ENCODE measurements at places on chromosomes 2 and 18.

DNA sequence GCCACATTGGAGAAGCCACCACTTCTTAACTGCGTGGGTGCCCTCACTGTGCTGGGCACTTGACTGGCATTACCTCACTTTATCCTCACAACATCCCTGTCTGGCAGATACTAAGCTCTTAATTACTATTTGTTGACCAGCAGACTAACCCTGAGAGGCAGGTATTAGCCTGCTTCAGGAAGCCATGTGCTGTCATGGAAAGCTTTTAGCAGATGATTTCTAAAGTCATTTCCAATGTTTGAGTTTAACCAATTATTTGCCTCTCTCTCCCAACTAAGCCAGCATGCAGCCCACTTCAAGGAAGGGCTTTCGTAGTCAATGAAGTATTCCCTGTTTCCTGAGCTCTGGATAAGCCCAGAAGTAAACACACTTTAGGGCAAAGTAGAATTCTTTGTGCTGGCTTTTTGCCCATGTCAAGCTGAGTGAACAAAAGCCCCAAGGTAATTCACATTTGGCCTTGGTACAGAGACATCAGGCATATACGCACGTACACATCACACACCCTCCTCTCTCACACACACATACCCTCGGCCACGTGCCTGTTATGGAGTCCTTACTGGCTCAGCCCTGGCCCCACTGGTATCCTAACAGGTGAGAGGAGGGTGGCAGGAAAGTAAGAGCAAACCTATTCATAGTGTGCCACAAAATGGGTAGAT is 108.6 kb downstream of the C1D start:
- DNase-seq = no peak

- DNase-seq = no peak
These were observed 129.3 kb upstream of the SOX11 start for GRCh38 chr2:5562865-5563264.

DNA sequence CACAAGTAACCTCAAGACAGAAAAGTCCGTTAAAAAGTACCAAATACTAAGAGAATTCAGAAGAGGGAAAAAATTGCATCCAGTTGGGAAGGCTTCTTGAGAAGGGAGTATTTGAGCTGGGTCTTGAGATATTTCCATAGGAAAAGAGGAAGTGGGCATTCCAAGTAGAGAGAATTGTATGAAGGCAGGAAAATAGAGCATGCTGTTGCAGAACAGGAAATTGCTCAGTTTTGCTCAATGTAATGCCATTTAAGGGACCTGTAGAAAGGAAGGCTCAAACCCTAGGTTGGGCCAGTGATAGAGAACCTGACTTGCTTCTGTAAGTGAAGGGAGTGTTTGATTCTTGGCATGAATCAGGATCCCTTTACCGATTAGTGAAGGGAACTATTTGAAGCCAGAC is 1.0 kb upstream of the ZC3H8 start:
- peak; percentile 31 for DNase-seq

GRCh38 chr2:101815739-101816391 is 118.4 kb downstream of the MAP4K4 start:
- no peak for DNase-seq

DNA sequence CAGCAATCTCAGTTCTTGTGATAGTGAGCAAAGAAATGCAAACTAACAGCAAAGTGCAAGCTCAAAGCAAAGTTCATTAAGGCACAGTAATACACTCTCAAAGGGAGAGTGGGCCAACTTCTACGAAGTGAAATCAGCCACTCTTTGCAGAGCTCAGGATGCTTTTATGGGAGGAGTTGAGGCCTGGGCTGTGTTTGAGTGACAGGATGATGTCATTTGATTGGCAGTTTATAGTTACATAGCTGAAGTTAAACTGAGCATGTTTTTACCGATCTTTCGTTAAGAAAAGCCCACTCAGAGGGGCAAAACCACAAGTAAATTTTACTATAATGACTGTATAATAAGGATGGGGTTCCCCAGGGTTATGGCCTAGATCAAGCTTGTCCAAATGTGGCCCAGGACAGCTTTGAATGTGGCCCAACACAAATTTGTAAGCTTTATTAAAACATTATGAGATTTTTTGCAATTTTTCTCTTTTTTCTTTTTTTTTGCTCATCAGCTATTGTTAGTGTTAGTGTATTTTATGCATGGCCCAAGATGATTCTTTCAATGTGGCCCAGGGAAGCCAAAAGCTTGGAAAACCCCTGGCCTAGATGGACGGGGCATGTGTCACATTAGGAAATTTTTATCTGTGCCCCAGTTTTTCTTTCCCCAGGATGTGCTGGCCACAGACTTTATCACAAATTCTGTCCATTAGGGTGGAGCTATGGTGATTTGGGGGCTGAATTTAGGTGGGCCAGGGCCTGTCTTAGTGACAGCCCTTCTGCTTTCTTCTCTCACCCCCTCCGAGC is 8.3 kb upstream of the DNAH7 start:
- DNase-seq = no peak

GRCh38 chr2:1504311-1504750 is 91.1 kb downstream of the TPO start:
- DNase-seq = no peak

GRCh38 chr2:198630384-198630783 is 826.0 kb downstream of the PLCL1 start:
- DNase-seq = no peak

All from KG1 (cell line).